ENCODE measurements at places on chromosomes 6 and 20. TPM values are rescaled to one million over a fixed set of nuclear protein-coding genes. Genes with fewer than 3 reads are reported as not detected.

TREM2 gene
- 5.5 TPM for total RNA-seq

JAG1 gene
- 23.0 TPM for total RNA-seq

SPTLC3 gene
- 2.4 TPM for total RNA-seq

ZC2HC1B gene
- not detected for total RNA-seq

LY6G5C gene
- total RNA-seq, result 1.2 TPM

ENPP1 gene
- total RNA-seq, result 2.6 TPM

- H3K27ac ChIP-seq, result no peak overlapping the region
- H3K4me1 ChIP-seq, result peaks cover 16% of the 10 kb centered on the region
- no peaks in the 10 kb centered on the region for H3K36me3 ChIP-seq
- H3K4me3 ChIP-seq, result peak overlapping the region; percentile 43
- no peak for DNase-seq
Measured at GRCh38 chr6:40586369-40587201, 579 bp downstream of the LRFN2 start.

GRCh38 chr6:135920689-135921088 lies 69.2 kb downstream of the PDE7B start:
- no peaks in the 10 kb centered on the region for H3K27me3 ChIP-seq
- peaks cover 8% of the 10 kb centered on the region for H3K4me1 ChIP-seq
- H3K36me3 ChIP-seq, result no peaks in the 10 kb centered on the region
- DNase-seq, result no peak

DNA sequence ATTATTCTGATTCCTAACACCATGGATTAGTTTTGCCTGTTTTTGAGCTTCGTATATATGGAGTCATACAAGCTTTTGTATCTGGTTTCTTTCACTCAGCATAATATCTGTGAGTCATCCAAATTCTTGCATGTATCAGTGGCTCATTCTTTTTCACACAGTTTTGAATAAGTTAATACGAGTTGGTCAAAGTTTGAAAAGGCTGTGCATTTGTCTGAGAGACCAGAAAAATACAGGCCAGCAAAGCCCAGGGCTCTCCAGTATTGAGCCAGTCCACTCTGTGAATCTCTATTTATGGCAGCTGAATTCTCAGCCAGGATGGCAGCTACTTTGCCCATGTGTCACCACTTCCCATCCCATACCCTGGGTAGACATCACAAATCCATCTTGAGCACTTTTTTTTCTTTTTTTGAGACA lies 7.2 kb upstream of the CHMP4B start:
- no peak for DNase-seq
- no peak overlapping the region for H3K4me3 ChIP-seq
- no peaks in the 10 kb centered on the region for H3K27me3 ChIP-seq
- peak overlapping the region; percentile 16 for H3K27ac ChIP-seq

DNA sequence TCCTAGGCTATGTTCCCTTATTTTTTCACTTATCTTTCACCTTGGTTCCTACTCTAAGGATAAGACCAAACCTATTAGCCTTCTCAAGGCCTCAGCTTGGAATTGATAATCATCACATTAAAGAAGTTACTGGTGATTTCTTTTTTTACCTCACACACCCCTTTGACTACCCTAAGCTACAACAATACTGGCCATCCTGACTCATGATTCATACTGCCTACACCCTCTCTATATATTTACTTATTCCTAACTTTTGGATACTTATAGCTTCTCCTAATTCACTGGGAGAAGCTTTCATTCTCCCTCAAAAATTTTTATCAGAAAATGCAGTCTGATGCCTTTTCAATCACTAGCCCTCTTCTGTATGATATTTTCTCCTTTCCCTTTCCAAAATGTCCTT lies 256.1 kb downstream of the TBX18 start:
- H3K36me3 ChIP-seq, result no peaks in the 10 kb centered on the region
- H3K4me3 ChIP-seq, result no peak overlapping the region
- H3K27me3 ChIP-seq, result no peaks in the 10 kb centered on the region
- H3K4me1 ChIP-seq, result no peaks in the 10 kb centered on the region
- no peak for DNase-seq
- no peak overlapping the region for H3K27ac ChIP-seq

- peaks cover 55% of the 10 kb centered on the region for H3K4me1 ChIP-seq
- H3K27ac ChIP-seq, result peak overlapping the region; percentile 79
- H3K4me3 ChIP-seq, result no peak overlapping the region
- H3K27me3 ChIP-seq, result no peaks in the 10 kb centered on the region
- peak; percentile 29 for DNase-seq
Measured at GRCh38 chr6:17863901-17864754, 123.3 kb downstream of the KIF13A start.

- DNase-seq, result no peak
- no peak overlapping the region for H3K4me3 ChIP-seq
- no peaks in the 10 kb centered on the region for H3K36me3 ChIP-seq
- H3K27me3 ChIP-seq, result no peaks in the 10 kb centered on the region
- H3K4me1 ChIP-seq, result no peaks in the 10 kb centered on the region
- no peak overlapping the region for H3K27ac ChIP-seq
Measured at GRCh38 chr20:20150241-20150640, 97.9 kb downstream of the CFAP61 start.

- no peak overlapping the region for H3K4me3 ChIP-seq
- no peak overlapping the region for H3K27ac ChIP-seq
- peaks cover 12% of the 10 kb centered on the region for H3K4me1 ChIP-seq
- DNase-seq, result no peak
Measured at GRCh38 chr6:133641104-133641503, 247.8 kb upstream of the TCF21 start.

- no peaks in the 10 kb centered on the region for H3K36me3 ChIP-seq
- DNase-seq, result no peak
- no peaks in the 10 kb centered on the region for H3K27me3 ChIP-seq
- H3K4me3 ChIP-seq, result no peak overlapping the region
Measured at GRCh38 chr6:100300221-100300736, 164.4 kb downstream of the SIM1 start.

- H3K4me3 ChIP-seq, result no peak overlapping the region
- H3K36me3 ChIP-seq, result peaks cover 54% of the 10 kb centered on the region
- no peaks in the 10 kb centered on the region for H3K4me1 ChIP-seq
- H3K27ac ChIP-seq, result no peak overlapping the region
- H3K27me3 ChIP-seq, result no peaks in the 10 kb centered on the region
- no peak for DNase-seq
Measured at GRCh38 chr6:100592929-100593328, 128.2 kb upstream of the SIM1 start.

DNA sequence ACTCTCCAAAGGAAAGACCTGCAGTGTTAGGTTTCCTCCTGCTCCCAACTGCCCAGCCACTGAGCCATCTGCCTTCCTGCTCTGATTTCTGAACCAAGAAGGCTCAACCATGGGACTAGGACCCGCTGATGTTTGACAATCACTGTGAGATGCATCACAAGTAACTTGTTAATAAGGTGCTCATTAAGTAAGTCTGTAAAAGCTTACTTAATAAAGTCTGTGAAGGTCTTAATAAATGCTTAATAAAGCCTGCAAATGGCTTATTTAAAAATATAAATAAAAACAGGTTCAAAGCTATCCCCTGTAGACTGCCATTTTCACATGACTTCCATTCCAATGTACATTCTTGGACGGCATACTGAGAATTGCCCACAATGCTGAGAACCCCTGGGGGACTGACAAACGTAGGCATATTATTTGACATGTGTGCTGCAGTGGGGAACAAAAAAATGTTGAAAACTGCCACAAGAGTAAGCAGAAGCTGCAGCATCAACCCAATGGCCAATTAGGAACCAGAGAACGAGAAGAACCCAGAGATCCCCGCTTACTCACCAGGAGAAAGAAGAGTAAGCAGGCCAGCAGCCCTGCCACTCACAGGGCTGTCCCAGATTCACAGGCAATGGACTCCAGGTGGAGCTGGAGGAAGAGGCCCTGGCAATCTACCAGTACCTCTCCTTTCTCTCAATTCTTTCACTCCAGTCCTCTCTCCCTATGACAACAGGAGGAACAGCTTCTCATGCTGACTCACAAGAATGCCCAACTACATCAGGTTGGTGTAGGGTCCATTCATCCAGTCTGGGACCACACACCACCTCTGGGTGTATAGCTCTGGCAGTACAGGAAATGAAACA lies 19.5 kb downstream of the KIF13A start:
- H3K27me3 ChIP-seq, result no peaks in the 10 kb centered on the region
- no peak overlapping the region for H3K4me3 ChIP-seq
- H3K27ac ChIP-seq, result no peak overlapping the region

GRCh38 chr20:60862601-60863000 lies 389.5 kb upstream of the CDH4 start:
- no peak overlapping the region for H3K4me3 ChIP-seq
- peaks cover 10% of the 10 kb centered on the region for H3K27me3 ChIP-seq
- no peak for DNase-seq
- no peak overlapping the region for H3K27ac ChIP-seq
- no peaks in the 10 kb centered on the region for H3K36me3 ChIP-seq

DNA sequence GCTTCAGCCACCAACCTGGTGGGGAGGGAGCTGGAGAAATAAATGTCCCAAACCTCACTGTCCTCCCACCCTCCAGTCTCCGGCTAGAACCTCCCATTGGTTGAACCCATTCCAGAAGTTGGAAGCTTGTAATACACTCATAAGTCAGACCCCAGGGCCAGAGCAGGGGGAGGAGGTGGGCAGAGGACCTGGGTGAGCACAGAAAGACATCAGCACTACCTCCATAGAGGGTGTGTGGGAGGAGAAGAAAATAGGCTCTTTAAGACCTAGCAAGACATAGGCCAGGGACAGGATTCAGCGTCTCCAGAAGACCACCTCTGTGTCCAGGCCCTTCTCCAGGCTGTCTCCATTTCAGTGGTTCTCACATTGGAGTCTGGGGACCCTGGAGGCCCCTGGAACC lies 73.3 kb upstream of the TOP1 start:
- no peaks in the 10 kb centered on the region for H3K36me3 ChIP-seq
- DNase-seq, result no peak
- no peak overlapping the region for H3K27ac ChIP-seq
- H3K4me3 ChIP-seq, result no peak overlapping the region

GRCh38 chr20:41738604-41739206 lies 120.5 kb upstream of the CHD6 start:
- peak; percentile 23 for DNase-seq
- H3K27me3 ChIP-seq, result no peaks in the 10 kb centered on the region
- no peaks in the 10 kb centered on the region for H3K4me1 ChIP-seq
- no peaks in the 10 kb centered on the region for H3K36me3 ChIP-seq
- no peak overlapping the region for H3K27ac ChIP-seq

DNA sequence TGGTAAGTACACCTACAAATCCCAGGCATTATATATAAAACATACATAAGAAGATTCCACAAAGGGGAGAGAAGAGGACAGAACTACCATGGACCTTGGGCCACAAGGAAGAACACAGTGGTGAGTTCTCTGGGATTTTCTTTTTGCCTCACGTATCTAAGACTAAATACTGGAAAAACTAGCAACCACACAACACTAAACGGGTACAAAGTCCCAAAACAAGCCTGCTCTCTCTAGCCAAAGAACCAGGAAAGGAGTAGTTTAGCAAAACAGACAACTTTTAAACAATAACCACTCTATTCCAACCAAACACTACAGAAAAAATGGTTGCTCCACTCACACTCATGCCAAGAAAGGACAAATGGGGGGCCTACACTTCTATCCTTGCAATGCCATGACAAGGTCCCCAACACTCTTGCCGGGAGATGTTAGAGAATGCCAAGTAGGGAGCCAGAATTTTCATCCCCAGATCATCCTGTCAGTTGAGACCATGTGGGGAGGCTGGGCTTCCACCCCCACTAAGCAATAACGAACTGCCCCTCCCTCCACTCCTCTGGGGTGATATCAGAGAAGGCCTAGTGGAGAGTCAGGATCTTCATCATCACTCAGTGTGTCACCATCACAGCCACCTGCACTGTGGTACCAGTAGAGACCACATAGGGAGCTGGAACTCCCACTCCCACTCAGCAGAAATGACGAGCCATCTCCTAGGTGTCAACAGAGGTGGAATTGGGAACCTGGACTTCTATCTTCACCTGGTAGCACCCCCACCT lies 123.5 kb downstream of the DST start:
- H3K4me1 ChIP-seq, result peaks cover 14% of the 10 kb centered on the region
- H3K36me3 ChIP-seq, result no peaks in the 10 kb centered on the region
- DNase-seq, result no peak
- no peak overlapping the region for H3K4me3 ChIP-seq
- H3K27ac ChIP-seq, result no peak overlapping the region

DNA sequence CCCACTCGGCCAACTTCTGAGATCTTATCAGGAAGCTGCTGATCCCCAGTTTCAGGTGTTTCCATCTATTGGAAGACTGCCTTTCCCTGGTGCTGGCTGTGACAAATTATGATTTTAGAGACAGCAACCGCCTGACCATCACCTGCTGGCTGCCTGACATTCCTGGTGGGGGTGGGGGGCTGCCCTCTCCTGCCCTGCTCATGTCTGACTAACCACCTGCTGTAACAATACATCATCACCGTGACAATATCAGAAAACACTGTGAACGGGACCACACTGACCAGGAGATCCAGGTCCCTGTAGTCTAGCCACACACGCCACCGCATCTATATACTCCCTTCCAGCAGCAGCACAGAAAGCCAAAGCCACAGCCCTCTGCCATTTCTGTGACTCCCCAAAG lies 537.5 kb downstream of the QKI start:
- H3K4me3 ChIP-seq, result no peak overlapping the region
- no peaks in the 10 kb centered on the region for H3K27me3 ChIP-seq
- DNase-seq, result no peak
- H3K36me3 ChIP-seq, result no peaks in the 10 kb centered on the region

DNA sequence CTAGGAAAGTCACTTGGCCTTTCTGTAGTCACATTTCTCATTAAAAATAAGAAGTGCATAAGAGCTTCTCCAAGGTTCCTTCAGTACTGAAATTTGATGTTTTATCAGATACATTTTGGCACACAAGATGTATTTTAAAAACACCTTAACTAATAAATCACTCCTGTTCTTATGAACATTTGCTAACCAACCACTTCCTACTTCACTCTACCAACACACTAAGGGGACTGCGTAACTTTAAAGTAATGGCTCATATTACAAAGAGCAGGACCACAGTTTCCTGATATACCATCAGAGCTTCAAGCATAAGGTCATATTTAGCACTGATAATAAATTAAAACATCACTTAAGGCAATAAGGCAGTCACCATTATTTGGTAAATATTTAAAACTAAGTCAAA lies 104.4 kb downstream of the RALGAPA2 start:
- peaks cover 65% of the 10 kb centered on the region for H3K36me3 ChIP-seq
- H3K4me1 ChIP-seq, result no peaks in the 10 kb centered on the region
- H3K27me3 ChIP-seq, result no peaks in the 10 kb centered on the region
- H3K4me3 ChIP-seq, result no peak overlapping the region

GRCh38 chr6:164753517-164753916 lies 555.9 kb downstream of the C6orf118 start:
- no peak overlapping the region for H3K4me3 ChIP-seq
- H3K36me3 ChIP-seq, result no peaks in the 10 kb centered on the region
- DNase-seq, result no peak
- H3K27ac ChIP-seq, result no peak overlapping the region

Measured in heart right ventricle (tissue), 16 donors.